Right ventricle myocardium superior (tissue), 1 donor: ENCODE measurements at places on chromosomes 1 and 21.
A peak's percentile ranks its signal among the peaks of the same experiment; 100 is the strongest.

DNA sequence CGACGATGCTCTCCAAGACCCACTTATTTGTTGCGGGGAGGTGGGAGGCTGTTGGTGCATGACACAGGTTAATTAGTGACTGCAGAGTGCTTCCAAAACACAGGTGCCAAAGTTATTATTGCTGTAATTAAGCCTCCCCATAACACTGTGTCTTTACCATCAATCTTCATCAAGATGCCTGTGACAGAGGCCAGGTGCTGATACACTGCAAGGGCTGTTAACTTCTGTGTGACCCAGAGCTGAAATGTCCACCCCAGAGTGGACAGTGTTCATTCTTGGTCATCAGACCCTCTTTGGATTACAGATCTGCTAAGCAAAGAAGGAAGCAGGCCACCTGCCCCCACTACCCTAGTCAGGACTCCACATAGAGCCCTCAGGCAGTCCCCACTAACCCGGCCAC lies 55.5 kb downstream of the CAPN8 start:
- DNase-seq: no peak

DNA sequence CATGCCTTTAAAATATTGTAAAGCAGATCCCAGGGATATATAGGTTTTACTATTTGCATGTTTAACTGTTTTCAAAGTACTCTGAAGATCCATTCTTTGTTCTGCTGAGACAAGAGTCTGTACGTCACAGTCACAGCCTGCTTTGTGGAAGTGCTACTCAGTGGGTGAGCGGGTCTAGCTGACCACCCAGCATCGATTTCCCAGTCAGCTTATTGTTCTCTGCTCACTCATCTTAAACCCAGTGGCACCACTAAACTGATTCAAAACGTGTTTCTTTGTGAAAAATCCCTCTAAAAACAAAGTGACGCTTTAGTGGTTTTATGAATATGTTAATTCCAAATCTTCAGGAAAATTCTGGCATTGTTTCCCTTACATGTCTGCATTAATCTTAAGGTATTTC lies 12.4 kb downstream of the PLPP3 start:
- DNase-seq: no peak

GRCh38 chr1:108033550-108033951 lies 68.6 kb upstream of the VAV3 start:
- DNase-seq: no peak

GRCh38 chr1:11650331-11650991 lies 3.8 kb downstream of the FBXO2 start:
- DNase-seq: peak; percentile 89

DNA sequence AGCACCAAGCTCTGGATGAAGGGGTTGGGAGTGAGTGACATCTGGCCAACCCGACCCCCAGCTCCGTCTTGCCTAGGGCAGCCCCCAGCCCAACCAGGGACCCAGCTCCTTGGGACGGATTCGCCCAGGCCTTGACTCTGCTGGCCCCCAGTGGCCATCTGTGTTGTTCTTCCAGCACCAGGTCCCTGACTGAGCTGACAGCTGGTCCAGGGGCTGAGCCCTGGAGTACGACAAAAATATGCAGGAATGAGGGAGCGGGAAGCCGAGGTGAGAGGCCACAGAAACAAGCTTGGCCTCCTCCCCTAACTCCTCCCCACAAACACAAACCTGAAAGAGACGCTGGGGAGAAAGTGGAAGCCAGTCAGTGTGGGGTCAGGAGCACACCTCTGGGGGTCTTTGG lies 55.0 kb upstream of the PAX7 start:
- DNase-seq: peak; percentile 79

DNA sequence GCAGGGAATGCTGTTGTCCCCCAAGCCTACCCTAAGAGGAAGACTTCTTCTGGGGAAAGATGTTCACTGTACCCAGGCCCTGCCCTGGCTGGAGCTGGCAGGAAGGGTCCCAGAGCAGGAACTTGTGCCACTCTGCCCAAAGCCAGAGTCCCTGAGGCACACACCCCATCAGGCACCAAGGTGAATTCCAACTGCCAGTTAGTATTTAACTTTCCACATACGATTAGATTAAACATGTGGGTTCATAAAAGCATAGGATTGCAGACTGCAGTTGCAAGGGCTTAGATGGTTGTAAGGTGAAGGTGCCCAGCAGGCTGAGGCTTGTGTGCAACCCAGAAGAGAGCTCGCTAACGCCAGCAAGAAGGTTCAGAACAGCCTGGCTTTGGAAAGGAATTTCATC lies at the start of gene KCNE2:
Gene KCNE2, plus strand, starts transcription at position 274 of the 400 bp plus-strand sequence. CDS start 6,473 bp downstream, outside the sequence.
- DNase-seq: no peak

GRCh38 chr1:150708595-150708994 lies 11.6 kb upstream of the GOLPH3L start:
- DNase-seq: no peak

DNA sequence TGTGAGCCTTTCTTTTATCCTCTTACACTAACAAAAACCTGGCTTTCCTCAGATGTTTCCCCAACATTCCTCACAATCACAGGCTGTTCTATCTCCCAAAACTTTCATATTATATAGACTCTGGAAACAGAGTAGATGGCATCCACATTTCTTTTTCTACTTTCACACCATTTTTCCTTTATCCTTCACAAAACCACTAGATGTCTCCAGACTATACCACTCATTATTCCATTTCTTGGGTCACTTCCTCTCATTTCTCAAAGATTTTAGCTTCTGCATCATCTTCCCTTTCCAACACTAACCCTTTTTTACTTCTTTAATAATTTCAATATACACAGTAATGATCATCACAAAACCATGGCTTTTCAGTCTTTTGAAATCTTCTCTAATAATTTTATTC lies 286.0 kb upstream of the DEPDC1 start:
- DNase-seq: no peak

DNA sequence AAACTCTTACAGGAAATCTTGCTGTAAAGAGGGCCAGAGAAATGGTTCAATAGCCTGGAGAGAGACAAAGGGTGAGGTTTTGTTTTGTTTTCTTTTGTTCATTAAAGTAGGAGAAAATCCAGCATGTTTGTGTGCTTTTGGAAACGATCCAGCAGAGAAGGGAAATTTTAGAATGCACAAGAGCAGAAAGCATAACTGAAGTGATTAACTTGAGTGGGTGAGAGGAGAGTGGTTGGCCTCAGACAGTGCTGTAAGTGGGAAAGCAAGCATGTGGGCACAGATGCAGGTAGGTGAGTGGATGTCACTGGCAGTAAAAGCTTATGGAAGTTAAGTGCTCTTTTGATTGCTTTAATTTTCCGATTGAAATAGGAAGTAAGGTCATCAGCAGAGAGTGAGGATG lies 50.2 kb downstream of the EEIG2 start:
- no peak for DNase-seq

- no peak for DNase-seq
Observed at GRCh38 chr1:7018826-7019225, 233.6 kb downstream of the CAMTA1 start.

- DNase-seq: no peak
Observed at GRCh38 chr1:205391386-205391785, 30.5 kb downstream of the LEMD1 start.

- peak; percentile 86 for DNase-seq
Observed at GRCh38 chr21:45820171-45821091, 161.1 kb upstream of the COL6A1 start.

DNA sequence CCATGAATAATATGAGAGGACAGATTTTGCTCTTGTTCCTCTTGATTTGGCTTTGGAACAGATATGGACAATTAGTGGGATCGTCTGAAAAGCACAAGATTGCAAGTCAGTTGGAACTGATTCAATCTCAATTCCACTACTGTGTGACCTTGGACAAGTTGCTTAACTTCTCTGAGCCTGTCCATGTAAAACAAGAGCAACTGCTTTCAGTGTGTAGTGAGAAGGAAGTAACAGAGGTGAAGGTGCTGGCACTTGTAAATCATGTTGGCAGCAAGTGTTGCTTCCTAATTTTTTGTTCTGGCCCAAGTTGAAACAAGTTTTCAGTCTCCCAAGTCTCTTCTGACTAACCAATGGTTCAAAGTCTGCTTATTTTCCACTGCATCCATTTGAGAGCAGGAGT lies 15.3 kb downstream of the INKA2 start:
- DNase-seq: no peak

DNA sequence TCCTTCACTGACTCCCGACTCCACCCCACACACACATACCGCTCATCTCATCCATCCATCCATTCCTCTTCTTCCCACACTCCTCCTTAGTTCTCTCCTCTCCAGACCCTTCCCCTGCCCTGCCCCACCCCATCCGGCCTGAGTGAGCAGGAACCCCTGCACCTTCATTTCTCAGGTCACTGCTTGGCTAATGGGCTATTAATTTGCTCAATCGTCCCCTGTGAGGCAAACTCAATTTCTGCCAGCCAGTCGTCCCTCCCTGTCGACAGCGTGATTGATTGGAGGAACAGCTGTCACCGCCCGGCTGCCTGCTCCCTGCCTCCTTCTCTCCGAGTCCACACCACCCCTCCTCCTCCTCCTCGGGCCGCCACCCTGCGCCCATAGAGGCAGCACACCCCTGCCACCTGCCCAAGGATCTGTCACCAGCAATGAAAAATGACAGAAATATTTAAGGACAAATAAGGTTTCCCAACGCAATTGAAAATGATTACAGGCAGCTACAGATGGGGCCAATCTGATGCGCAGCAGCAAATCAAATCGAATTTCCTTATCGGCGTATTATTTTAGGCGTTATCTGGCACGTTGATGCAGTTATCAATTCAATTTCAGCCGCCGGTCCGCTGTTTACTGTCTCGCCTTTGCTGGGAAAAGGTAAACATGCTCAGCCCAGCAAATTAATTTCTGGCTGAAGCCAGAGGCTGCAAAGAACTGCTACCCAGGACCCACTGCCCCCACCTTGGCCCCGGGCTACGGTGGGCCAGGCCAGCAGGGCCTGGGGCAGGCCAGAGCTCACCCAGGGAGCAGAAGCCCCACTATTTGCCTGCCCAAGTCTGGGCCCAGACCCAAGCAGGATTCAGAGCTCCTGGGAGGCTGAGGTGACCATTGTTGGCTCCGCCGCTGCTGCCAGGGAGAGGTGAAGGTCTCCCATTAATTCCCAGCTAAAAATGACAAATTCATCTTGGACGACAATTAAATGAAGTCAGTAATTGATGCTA lies 71.3 kb downstream of the TMEM53 start:
- DNase-seq: no peak

GRCh38 chr1:85088408-85088784 lies 40.1 kb upstream of the MCOLN3 start:
- no peak for DNase-seq

- DNase-seq: no peak
Observed at GRCh38 chr1:171901245-171901644, 59.9 kb downstream of the DNM3 start.

DNA sequence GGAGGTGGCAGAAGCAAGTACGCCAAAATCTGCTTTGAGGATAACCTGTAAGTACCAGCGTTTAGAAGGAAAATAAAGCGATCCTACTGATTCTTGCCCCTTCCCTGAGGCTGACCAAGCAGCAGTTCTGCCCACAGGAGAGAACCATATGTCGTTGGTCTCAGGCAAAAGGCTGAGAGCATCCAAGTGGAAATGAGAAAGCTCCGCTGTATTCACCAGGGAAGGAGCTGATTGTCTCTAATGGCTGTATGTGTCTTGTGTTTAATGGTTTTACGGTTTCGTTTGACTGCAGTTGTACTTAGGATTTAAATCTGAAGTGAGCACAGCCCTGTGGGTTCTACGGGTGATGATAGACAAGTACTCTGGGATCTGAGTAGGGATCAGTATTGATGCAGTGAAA lies 21.9 kb downstream of the FAM3B start:
- no peak for DNase-seq

- no peak for DNase-seq
Observed at GRCh38 chr1:100968621-100969020, 57.0 kb downstream of the DPH5 start.

GRCh38 chr1:28601696-28602095 lies 9.6 kb downstream of the RAB42 start:
- no peak for DNase-seq

GRCh38 chr1:109641078-109641740 lies 14.7 kb upstream of the GSTM4 start:
- DNase-seq: no peak

DNA sequence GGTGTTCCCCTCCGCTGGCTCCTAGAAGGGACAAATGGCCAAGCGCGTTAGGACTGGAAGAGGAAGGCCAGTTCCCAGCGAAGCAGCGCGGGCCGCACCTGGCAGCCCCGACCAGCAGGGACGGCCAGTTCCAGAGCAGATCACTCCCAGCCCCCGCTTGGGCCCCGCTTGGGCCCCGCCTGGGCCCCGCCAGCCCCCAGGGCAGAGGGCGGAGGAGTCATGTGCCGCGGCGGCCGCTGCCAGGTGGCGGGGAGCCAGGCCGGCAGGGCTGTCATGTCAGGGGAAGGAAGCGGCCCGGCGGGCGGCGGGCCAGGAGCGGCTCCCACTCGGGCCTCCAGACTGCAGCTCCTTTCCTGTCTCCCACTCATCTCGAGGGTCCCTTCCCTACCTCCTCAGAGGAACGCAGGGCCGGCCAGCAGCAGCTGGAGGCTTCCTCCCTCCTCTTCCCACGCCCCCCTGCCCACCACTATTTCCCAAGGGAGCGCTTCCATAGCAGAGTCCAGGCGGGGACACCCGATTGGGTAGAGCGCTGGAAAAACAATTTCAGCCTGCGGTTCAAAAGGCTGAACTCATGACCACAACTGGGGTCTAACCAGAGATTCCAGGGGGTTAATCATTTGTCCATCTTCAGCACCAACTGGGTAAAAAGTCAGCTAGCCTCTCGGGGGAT lies 16.5 kb downstream of the ZNF697 start:
- DNase-seq: peak; percentile 95

DNA sequence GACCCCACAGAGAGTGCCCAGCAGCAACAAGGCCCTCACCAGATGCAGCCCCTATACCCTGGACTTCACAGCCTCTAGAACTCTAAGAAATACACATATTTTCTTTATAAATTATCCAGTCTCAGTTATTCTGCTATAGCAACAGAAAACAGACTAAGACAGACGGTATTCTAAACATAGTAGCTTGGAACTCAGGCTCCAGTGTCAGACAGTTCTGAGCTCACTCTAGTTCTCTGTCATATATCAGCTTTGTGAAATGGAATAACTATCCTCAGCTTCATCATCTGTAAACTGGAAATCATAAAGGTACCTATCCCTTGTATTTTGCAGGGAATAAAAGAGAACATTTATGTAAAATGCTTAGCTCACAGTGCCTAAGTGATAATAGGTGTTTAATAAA lies 127.4 kb downstream of the GLUL start:
- DNase-seq: no peak

- DNase-seq: peak; percentile 76
Observed at GRCh38 chr1:10727751-10728232, 68.7 kb downstream of the CASZ1 start.

DNA sequence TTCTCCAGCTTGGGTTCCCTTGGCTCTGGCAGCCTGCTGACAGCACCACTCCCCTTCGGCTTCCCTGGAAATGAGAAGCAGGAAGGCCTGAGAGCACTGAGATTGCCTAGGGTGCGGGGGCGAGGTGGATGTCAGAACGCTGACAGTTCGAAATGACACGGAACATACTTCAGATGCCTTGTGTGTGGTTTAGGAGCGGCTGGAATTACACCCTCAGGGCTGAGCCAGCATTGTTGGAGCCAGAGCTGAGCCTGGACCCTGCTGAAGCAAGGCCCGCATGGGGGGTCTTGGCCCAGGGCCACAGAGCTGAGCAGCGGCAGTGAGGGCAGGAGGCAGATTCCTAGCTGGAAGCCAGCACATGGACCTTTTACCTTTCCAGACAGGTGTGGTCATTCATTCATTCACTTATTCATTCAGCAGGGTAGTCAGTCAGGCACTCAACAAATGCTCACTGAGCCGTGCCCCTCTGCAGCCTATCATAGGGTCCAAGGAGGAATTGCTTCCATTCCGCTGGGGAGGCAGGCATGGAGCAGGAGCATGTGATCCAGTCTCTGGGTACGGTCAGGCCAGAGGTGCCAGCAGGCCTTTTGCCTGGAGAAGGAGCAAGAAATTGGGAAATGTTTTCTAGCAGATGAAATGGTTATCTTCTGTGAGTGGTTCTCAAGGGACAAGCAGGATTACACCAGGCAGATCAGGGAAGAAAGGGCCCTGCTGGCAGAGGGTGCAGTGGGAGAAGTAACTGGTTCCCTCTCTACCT lies 6.6 kb upstream of the FOXE3 start:
- DNase-seq: no peak
